T-helper 17 cell (primary cell): ENCODE measurements at places on chromosomes 12 and 14. TPM values are rescaled to one million over a fixed set of nuclear protein-coding genes. Genes with fewer than 3 reads are reported as not detected.

GRCh38 chr12:64184216-64184615 is 37.9 kb downstream of the KICS2 start:
- no peak overlapping the region for H3K27ac ChIP-seq
- H3K4me1 ChIP-seq, result peaks cover 2% of the 10 kb centered on the region
- no peaks in the 10 kb centered on the region for H3K27me3 ChIP-seq
- no peak overlapping the region for H3K4me3 ChIP-seq
- no peak for DNase-seq

DNA sequence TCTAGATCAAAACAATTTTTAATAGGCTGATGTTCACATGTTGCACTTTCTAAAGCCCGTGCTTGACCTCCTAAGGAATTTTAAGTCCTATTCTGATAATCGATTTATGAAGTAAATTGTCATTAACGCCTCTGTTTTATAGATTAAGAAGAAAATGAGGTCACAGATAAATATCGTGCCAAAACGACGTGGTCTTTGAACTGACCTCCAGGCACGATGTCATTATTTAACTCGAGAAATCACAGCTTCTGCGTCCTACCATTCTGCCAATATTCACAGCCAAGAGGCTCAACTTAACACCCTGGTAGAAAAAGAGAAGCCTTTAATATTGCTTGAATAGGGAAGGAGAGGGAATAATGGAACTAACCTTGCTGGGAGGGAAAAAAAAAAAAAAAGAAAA is 888 bp upstream of the EEA1 start:
- H3K27me3 ChIP-seq, result no peaks in the 10 kb centered on the region
- no peaks in the 10 kb centered on the region for H3K36me3 ChIP-seq
- no peak for DNase-seq
- peak overlapping the region; percentile 90 for H3K4me3 ChIP-seq

DNA sequence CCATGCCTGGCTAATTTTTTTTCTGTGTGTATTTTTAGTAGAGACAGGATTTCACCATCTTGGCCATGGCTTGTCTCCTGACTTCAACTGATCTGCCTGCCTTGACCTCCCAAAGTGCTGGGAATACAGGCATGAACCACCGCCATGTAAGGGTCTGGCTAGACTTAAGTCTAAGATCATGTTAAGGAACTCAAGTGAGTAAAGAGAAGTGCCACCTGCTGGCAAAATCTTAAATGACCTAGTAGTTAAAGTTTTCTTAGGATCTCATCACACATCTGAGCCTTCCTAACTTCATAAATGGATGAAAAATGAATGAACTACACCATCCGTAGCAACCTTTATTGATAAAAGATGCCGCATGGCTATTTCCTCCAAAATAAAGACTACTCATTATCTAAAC is 1.7 kb upstream of the C12orf56 start:
- peaks cover 14% of the 10 kb centered on the region for H3K4me1 ChIP-seq
- H3K4me3 ChIP-seq, result peak overlapping the region; percentile 39
- no peaks in the 10 kb centered on the region for H3K27me3 ChIP-seq

DNA sequence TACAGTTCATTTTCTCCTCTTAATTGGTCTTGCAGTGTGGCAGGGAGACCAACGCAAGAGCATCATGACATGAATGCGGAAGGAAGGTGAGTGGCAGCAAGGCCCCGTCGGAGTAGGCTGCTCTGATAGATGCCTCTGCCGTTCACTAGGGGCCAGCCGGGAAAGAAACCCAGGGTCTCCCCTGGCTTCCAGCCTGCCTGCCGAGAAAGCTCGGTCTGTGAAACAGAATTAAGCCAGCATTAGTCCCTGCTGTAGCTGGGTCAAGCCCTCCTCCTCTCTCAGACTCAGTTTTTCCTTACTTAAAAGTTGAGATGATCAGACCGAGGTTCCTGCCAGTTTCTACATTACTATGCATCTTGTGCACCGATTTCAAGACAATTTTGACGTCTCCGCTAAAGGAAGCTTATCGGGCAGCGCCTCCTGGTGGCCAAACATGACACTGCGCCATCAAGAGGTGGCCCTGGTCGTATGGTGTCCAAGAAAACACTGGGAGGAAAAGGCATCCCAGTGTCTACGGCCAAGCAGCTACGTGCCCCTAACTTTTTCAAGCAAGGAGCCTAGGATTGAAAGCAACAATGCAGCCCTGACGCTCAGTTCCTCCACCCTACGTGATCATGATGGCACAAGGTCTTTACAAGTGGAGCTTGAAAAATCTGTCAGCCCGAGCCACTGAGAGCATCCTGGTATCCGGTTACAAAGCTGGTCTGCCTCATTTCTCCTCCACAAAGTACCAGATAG is 131.6 kb downstream of the KSR2 start:
- H3K27me3 ChIP-seq, result peaks cover 45% of the 10 kb centered on the region
- no peaks in the 10 kb centered on the region for H3K36me3 ChIP-seq
- H3K4me1 ChIP-seq, result peaks cover 7% of the 10 kb centered on the region
- peak overlapping the region; percentile 55 for H3K4me3 ChIP-seq

DNA sequence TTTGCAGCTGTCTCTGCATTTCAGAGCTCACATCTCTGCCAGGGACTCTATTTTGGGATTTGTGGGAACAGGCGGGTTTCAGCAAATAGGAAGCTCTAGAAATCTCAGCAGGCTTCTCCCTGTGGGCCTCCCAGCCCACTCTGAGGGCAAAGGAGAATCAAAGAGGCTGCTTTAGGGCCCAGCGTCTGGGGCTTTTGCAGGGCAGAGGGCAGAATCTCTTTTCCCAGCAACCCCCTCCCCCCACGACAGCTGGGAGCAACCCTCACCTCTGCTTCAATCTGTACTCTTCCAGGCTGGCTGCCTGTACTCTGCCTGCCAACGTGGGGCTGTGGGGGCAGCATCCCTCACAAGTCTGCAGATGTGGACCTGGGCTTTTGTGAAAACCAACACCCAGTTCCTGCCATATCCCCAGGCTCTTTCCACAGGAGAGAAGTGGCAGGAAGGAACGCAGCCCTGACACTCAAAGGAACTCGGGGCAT is 529.6 kb upstream of the TBX3 start:
- H3K4me1 ChIP-seq, result no peaks in the 10 kb centered on the region
- H3K36me3 ChIP-seq, result no peaks in the 10 kb centered on the region
- no peaks in the 10 kb centered on the region for H3K27me3 ChIP-seq
- no peak overlapping the region for H3K4me3 ChIP-seq

DNA sequence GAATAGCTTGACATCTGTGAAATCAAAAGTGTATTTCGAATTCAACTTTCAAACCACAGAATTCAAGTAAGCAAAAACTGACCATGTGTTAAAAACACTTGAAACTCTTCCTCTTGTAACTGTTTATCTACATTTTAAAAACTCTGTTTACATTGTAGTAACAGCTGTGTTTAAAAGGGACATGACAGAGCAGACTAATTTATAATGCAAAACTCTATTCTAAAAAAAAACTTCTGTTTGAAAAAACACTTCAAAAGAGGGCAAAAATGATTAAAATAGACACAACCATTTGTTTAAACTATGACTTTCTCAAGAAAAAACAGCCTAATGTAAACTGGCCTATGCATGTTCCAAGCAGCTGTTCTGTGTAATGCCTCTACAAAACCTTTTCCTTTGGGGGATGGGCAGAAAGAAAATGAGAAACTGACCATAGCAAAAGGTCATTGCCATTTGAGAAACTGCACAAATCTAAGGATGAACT is 149.1 kb upstream of the HMGA2 start:
- no peak for DNase-seq
- peaks cover 10% of the 10 kb centered on the region for H3K27me3 ChIP-seq
- H3K4me3 ChIP-seq, result no peak overlapping the region
- H3K27ac ChIP-seq, result no peak overlapping the region
- no peaks in the 10 kb centered on the region for H3K4me1 ChIP-seq

- H3K36me3 ChIP-seq, result no peaks in the 10 kb centered on the region
- H3K27ac ChIP-seq, result no peak overlapping the region
- peaks cover 51% of the 10 kb centered on the region for H3K27me3 ChIP-seq
- H3K4me3 ChIP-seq, result no peak overlapping the region
- H3K4me1 ChIP-seq, result no peaks in the 10 kb centered on the region
- DNase-seq, result no peak
These were observed 282.3 kb downstream of the CACNA1C start for GRCh38 chr12:2335109-2335508.

DNA sequence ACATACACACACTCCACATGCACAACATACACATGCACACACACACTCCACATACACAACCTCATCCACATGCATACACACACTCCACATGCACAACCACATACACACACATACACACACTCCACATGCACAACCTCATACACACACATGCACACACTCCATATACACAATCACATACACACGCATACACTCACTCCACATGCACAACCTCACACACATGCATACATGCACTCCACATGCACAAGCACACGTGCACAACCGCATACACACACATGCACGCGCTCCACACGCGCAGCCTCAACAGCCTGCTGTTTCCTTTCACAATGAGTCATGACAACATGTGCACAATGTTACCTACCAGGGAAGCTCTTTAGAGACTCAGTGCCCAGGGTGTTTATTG is 61.2 kb upstream of the TMEM132C start:
- no peak overlapping the region for H3K4me3 ChIP-seq
- H3K27ac ChIP-seq, result no peak overlapping the region
- no peaks in the 10 kb centered on the region for H3K27me3 ChIP-seq
- H3K36me3 ChIP-seq, result no peaks in the 10 kb centered on the region
- DNase-seq, result no peak

DNA sequence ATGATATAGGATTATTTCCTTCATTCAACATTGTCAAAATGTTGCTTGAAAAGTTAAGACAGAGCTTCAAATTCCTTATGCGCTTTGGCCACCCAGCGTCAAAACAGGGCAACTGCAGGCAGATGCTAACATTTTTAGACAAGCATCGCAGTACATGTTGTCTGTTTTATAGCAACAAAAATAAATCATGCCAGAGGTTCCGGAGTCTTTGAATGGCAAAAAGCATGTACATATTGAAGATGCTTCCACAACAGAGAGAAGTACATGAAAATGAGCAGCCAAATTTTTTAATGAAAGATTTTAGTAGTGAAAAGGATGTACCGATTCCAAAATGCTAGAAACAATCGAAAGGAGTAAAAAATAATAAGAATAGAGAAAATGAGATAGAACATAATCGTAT is 49.8 kb upstream of the USP15 start:
- H3K27me3 ChIP-seq, result peaks cover 15% of the 10 kb centered on the region
- H3K4me1 ChIP-seq, result peaks cover 3% of the 10 kb centered on the region
- peak overlapping the region; percentile 47 for H3K27ac ChIP-seq
- H3K36me3 ChIP-seq, result no peaks in the 10 kb centered on the region

DNA sequence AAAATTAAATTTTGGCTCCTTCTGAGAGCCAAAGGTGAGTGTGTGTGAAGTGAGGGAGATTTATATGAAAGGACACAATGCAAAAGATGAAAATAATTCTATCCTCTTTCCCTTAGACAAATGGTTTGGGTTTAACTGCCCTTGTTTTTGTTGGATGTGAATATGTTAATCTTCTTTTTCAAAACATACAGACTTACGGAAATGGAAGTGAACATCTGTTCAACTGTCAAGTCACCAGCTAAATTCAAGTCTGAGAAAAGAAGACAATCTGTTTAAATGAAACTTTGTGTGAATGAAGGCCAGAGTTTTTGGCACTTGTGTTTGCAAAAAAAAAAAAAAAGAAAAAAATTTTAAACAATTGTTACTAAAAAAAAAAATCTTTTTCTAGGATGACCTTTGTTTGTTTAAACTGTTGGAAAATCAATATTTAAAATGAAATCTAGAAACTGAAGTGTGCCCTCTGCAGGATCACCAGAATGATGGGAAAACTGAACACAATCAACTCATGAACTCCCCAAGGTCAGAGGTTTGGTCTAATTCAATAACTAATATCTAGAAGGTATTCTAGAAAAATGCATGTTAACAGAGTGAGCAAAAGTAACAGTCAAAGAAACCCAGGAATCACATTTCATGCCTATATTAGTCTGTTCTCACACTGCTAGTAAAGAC is 448.8 kb downstream of the FLRT2 start:
- no peak for DNase-seq
- H3K36me3 ChIP-seq, result peaks cover under 1% of the 10 kb centered on the region
- H3K4me1 ChIP-seq, result no peaks in the 10 kb centered on the region
- no peak overlapping the region for H3K4me3 ChIP-seq

- peaks cover 10% of the 10 kb centered on the region for H3K27me3 ChIP-seq
- peak; percentile 38 for DNase-seq
These were observed 19.4 kb downstream of the ACVRL1 start for GRCh38 chr12:51926718-51927117.

GRCh38 chr14:75205591-75205990 is 29.2 kb upstream of the TMED10 start:
- H3K36me3 ChIP-seq, result no peaks in the 10 kb centered on the region
- peak overlapping the region; percentile 81 for H3K27ac ChIP-seq
- H3K4me1 ChIP-seq, result peaks cover 8% of the 10 kb centered on the region
- H3K27me3 ChIP-seq, result peaks cover 1% of the 10 kb centered on the region
- no peak for DNase-seq

DNA sequence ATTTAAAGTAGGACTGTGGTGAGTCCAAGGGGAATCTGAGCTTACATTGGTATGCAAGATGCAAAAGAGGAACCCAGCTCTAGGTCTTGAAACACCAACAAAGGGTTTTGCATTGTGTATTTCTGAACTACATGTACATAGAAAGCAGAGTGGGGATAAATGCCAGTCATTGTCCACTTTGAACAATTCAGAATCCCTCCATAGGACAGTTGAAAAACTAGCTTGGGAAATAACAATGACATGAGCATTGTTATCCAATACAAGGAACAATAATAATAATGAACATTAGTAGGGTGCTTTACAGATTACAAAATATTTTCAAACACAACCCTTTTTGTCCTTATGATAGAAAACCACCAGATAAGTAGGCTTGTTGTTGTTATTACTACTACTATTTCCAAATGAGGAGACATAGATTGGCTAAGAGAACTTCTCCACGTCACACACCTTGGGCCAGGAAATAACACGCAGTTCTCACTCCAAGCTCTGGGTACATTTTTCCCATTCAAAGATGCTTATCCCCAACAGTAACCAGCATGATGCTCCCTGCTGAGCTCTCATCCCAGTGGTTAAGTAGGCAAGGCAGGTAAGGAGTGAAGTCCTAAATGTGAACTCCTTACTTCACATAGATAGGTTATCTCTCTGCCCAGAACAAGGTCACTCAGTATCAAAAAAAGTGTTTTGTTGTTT is 51.7 kb upstream of the RASSF8 start:
- H3K27me3 ChIP-seq, result no peaks in the 10 kb centered on the region
- no peak overlapping the region for H3K4me3 ChIP-seq
- H3K36me3 ChIP-seq, result no peaks in the 10 kb centered on the region
- no peak for DNase-seq
- H3K4me1 ChIP-seq, result no peaks in the 10 kb centered on the region
- H3K27ac ChIP-seq, result no peak overlapping the region

GRCh38 chr14:36517242-36518030 is 2.6 kb downstream of the NKX2-1 start:
- DNase-seq, result no peak
- H3K4me1 ChIP-seq, result peaks cover 9% of the 10 kb centered on the region
- peaks cover 64% of the 10 kb centered on the region for H3K27me3 ChIP-seq
- peaks cover 6% of the 10 kb centered on the region for H3K36me3 ChIP-seq

GRCh38 chr12:101743242-101743641 is 4.0 kb upstream of the SYCP3 start:
- H3K27ac ChIP-seq, result no peak overlapping the region
- H3K36me3 ChIP-seq, result peaks cover 3% of the 10 kb centered on the region
- H3K27me3 ChIP-seq, result no peaks in the 10 kb centered on the region
- H3K4me3 ChIP-seq, result no peak overlapping the region
- peaks cover 5% of the 10 kb centered on the region for H3K4me1 ChIP-seq

Gene ATP6V1D
- 41.0 TPM for total RNA-seq

Gene TPH2
- not detected for total RNA-seq

Gene PRKD1
- total RNA-seq, result not detected

Gene PRH2
- total RNA-seq, result not detected

Gene LRIG3
- total RNA-seq, result not detected

Gene TEX52
- total RNA-seq, result not detected

Gene NFE2
- total RNA-seq, result 2.5 TPM

Gene P2RX2
- not detected for total RNA-seq

Gene CD4
- total RNA-seq, result 187 TPM

Gene SVOP
- total RNA-seq, result not detected
